ENCODE measurements at places on chromosomes 5 and 9.

DNA sequence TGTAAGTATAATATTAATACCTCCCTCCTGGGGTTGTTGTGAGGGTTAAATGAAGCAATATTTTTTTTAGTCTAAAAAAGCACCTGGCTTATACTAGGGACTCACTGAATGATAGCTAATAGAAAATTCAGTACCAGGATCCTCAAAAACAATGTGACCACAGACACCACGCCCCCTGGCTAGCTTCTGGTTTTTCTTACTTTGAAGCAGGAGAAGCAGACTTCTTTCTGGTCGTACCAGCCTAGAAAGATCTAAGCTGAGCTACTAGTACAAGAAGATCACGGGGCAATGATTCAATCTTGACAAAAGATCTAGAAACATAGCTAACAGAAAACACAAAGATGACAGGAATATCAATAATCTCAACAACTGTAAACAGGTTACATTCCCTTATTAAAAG, 218.5 kb upstream of the SLC30A5 start:
- no peak for DNase-seq

- DNase-seq: no peak
Measured at GRCh38 chr9:4822057-4822456, 29.3 kb downstream of the RCL1 start.

GRCh38 chr9:80951675-80952074, 737.7 kb downstream of the TLE1 start:
- no peak for DNase-seq

DNA sequence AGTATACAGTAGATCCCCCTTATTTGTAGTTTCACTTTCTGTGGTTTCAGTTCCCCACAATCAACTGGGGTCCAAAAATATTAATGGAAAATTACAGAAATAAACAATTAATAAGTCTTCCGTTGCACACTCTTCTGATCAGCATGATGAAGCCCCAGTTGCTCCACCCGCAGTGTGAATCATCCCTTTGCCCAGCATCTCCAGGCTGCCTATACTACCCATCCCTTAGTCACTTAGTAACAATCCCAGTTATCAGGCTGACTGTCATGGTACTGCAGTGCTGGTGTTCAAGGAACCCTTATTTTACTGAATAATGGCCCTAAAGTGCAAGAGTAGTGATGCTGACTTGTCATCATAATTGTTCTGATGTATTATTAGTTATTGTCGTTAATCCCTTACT, 28.9 kb downstream of the SHC3 start:
- DNase-seq: no peak

DNA sequence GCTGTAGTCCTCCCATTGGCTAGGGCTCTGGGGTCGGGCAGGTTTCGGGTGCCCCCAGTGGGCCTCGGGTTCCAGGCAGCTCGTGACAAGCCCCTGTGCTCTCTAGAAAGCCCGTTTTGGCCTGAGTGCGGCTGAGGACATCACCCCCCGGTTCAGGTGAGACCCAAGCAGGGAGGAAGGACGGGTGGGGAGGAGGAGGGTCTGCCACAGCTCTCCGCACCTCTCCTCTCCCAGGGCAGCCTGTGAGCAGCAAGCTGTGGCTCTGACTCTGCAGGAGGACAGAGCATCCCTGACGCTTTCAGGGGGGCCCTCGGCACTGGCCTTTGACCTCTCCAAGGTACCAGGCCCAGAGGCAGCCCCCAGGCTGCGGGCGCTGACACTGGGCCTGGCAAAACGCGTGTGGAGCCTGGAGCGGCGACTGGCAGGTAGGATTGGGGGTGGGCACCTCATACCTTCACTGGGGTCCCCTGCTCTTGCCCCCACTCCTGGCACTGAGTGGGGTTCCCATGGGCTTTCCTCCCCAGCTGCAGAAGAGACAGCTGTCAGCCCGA, 672 bp downstream of the PAXX start:
- DNase-seq: no peak

DNA sequence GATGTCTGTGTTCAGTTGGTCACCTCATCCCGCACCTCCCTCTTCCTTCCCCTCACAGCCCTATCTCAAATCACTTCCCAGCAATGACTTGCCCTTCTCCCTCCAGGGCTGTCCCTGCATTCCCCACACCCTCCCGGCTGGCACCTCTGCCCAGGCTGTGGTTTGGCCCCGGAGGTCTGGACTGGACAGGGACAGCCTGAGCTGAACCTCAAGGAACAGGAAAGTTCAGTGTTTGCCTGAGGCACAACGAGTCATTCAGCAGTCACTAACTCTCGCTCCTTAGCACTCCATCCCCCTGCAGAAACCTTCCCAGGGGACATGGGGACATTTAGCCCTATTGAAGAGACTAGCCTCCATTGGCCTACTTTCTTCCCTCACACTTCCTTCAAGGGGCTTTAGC, 58.3 kb upstream of the MAP3K1 start:
- no peak for DNase-seq

GRCh38 chr5:179267071-179267670, 78.1 kb downstream of the ADAMTS2 start:
- DNase-seq: no peak

DNA sequence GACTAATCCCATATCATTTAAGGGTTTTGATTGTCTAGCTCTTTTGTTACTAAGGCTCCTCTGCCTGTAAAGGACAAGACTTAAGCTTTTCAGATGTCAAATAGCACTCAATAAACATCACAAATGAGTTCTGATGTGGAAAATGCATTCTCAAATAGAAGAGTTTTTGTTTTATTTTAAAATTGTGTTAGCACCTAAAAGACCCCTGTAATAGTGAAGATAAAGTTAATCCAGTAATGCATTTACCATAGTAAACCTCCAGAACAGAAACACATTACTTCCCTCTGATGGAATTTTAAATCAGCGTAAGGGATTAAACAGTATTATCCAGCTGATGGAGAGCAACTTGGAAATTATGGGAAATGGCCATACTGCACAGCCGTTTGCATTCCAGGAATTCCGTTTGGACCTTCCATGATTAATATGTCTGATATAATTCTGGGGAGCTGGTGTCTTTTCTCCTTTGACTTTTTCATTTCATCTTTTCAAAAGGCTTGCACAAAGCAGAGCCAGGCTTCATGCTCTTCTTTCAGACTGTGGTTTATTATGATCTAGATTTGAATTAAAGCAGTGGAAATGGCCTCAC, 105.6 kb downstream of the PPP2R2B start:
- DNase-seq: no peak

GRCh38 chr5:180801596-180802324, 846 bp downstream of the MGAT1 start:
- no peak for DNase-seq

DNA sequence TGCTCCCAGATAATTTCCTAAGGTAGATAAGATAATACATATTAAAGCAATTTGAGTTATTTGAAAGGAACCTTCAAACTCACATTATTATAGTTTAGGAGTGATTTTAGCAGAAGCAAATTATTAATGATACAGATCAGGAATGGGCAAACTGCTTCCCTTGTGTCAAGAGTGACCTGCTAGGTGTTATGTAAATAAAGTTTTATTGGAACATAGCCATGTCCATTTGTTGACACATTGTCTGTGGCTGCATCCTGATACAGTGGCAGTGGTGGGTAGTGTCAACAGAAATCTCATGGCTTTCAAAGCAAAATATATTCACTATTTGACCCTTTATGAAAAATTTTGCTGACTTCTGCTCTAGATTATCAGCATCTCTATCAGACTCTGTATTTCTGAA, 11.4 kb upstream of the BASP1 start:
- no peak for DNase-seq

DNA sequence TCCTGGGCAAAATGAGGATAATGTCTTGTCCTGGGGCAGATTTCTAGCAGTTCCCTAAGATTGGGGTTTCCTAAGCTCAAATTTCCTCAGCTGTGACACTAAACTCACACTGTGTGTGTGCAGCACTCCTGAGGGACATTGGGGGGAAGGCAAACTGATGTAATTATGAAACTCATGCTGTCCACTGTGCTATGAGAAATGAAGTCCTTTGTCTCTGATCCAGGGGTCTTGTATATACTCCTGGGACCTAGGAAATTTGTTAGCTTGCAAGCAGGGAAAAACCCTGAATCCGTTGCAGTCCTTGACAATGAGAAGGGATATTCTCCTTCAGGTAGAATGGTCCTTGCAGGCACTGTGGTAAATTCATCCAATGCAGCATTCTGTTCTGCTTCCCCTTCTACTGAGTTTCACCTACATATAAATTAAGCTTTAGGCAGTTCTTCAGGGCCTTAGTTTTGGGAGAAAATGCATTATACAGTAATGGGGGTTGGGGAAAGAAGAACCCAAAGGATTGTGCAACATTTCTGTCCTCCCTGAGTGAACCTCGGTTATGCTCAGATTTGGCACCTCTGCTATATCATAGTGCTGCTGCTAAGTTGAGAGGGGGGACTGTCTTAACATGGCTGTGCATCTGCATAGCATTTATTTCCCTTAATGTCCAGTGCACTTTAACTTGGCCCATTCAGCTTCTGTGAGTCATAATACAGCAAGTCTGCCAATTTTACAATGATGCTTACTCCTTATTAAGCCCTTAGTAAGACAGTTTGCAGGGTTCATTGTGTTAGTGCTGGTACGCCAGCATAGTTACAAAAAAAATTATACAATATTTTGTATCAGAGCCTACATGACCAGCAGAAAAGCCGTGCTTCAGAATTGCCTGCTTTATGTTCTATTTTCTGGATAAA, 80.2 kb downstream of the PJA2 start:
- peak; percentile 45 for DNase-seq

- DNase-seq: no peak
Measured at GRCh38 chr9:91117959-91118703, 243.6 kb downstream of the AUH start.

DNA sequence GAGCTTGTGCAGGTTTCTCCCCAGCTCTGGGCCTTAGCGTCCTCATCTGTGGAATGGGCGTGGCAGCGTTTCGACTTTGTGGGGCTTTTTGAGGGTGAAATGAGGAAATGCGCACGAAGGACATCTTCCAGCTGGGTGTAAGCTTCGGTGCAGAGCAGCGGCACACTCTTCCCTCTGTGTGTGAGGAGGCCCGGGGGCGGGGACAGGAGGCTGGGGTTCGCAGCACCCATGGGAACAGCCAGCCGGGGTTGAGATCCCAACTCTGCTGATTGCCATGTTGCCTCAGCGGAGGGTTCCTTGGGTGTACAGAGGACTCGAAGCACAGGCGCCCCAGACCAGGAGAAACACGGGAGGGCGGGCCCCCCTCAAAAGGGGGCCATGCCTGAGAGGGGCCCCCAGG, 265.6 kb downstream of the NSG2 start:
- no peak for DNase-seq

All from GM04504 (cell line).